ENCODE measurements at places on chromosomes 12 and 14.

GRCh38 chr12:29695026-29695425 is 88.7 kb downstream of the TMTC1 start:
- DNase-seq: no peak

GRCh38 chr12:1922075-1922709 is 3.7 kb upstream of the CACNA2D4 start:
- no peak for DNase-seq

DNA sequence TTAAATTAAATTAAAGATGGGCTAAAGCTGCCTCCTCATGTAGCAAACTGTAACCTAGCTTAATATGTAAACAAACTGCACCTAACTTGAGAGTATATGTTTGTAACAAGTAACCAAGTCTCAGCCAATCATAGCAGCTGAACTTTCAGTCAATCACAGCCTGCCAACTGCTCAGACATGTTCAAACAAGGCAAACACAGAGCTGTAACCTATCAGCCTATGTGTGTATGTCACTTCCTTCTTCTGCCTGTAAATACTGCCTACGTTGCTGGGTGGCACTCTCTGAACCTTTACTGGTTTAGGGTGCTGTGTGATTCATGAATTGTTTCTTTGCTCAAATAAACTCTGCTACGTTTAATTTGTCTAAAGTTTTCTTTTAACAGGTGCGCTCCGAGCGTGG is 2.9 kb downstream of the SERPINA6 start:
- no peak for DNase-seq

GRCh38 chr14:51908086-51908485 is 47.7 kb downstream of the GNG2 start:
- DNase-seq: no peak

DNA sequence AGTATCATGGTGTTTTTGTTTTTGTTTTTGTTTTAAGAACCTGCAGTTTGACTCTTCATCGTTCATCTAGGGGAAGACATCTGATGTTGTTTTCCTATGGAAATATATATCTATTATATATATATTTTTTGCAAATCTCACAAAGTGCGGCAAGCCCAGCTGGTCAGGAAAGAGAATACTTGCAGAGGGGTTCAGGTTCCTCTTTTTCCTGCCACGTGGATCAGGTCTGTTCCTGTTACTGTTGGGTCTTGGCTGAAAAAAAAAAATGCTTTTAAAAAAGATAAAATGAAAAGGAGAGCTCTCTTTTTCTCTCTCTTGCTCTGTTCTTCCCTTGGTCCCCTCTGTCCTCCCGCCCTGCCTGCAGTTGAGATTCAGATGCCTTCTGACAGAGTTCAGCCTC is 179.4 kb upstream of the BCL2L14 start:
- no peak for DNase-seq

GRCh38 chr12:51253276-51253675 is 14.7 kb downstream of the DAZAP2 start:
- no peak for DNase-seq

GRCh38 chr12:71063087-71063486 is 94.7 kb downstream of the TSPAN8 start:
- DNase-seq: no peak

- no peak for DNase-seq
Measured at GRCh38 chr14:30082486-30082885, 154.8 kb upstream of the PRKD1 start.

- DNase-seq: no peak
Measured at GRCh38 chr12:43737646-43738045, 20.9 kb downstream of the PUS7L start.

GRCh38 chr12:64840949-64841717 is 16.7 kb downstream of the TBC1D30 start:
- DNase-seq: no peak

DNA sequence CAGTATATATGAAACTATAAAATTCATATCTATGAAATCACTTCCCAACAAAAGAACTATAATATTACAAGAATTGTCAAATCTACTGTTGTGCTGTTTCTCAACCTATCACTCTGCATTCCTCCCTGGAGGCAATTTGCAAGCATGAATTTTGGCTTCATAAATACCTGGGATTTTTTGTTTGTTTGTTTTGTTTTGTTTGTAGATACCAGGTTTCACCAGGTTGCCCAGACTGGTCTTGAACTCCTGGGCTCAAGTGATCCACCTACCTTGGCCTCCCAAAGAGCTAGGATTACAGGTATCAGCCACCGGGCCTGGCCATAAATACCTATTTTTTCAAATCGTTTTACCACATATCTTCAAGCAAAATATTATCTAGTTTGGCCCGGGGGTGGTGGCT is 38.7 kb downstream of the SGPP1 start:
- no peak for DNase-seq

- no peak for DNase-seq
Measured at GRCh38 chr12:50185970-50186663, 18.9 kb upstream of the CERS5 start.
